ENCODE measurements at places on chromosomes 11 and 22.

DNA sequence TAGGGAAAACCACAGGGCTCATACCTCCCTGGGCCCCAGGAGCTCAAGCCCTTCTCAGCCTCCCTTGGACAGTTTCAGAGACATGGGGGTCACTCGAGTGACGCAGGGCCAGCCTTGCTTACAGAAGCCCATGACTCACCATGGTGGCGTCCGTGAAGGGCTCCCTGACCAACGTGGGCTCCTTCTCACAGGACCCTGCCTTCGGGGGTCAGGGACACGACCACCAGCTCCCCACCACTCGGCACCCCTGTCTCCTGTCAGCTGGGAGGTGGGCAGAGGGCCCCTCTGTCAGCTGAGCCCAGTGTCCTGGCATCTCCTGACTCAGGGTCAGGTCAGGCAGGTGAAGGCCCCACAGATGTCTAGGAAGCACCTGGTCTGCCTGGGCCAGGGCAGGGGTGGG is 126.3 kb upstream of the ANO1 start:
- DNase-seq, result no peak

GRCh38 chr11:2770761-2771301 is 71.0 kb upstream of the KCNQ1OT1 start:
- DNase-seq, result no peak

- no peak for DNase-seq
Observed at GRCh38 chr11:124625504-124626168, 3.0 kb downstream of the TBRG1 start.

DNA sequence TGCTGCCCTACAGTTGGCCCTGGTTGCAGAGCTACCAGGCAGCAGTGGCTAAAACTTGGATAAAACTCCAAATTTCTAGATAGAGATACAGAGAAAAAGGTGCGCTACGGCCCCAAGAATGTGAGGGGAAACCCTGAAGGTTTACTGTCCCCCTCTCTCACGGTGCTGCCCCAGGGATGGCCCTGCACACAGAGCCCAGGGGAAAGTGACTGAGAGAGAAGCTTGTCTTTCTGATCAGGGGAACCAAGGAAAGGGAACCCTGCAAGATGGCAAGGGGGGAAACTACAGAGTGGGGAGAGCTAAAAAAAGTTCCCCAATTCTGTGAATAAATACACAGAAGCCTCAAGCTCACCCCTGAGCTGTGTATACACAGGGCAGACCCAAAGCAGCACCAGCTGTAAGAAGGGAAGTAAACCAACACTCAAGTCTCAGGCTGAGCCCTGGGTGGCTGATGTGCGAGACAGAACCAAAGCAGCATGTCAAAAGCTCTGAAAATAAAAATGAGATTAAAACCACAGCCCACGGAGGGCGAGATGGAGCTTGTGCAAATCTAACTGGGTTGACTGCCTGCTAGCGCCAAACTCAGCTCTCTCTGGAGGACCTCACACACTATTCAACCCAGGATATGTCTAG is 22.1 kb downstream of the GNB1L start:
- no peak for DNase-seq

Data from fibroblast of gingiva (primary cell).